ENCODE measurements at places on chromosomes 16 and 17.

- peak; percentile 83 for DNase-seq
Observed at GRCh38 chr16:57998486-57998885, 2.0 kb downstream of the ZNF319 start.

- peak; percentile 58 for DNase-seq
Observed at GRCh38 chr16:8819411-8820034, 21.9 kb downstream of the PMM2 start.

DNA sequence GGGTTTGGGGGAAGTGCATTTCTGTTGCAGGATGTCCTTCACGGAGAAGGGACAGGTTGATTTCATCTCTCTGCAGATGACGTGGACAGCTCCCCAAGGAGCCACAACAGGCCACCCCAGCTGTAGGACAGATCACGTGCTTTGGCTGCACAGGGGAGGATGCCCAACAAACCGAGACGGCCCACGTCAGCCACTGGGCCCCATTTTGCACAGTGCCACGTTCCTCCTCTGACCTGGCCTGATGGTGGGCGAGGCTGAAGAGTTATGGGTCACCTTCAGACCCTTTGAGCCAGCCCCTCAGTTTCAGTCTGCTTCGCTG lies 9.0 kb upstream of the RHBDL3 start:
- DNase-seq = no peak

GRCh38 chr17:8488491-8488890 lies 52.8 kb downstream of the NDEL1 start:
- no peak for DNase-seq

DNA sequence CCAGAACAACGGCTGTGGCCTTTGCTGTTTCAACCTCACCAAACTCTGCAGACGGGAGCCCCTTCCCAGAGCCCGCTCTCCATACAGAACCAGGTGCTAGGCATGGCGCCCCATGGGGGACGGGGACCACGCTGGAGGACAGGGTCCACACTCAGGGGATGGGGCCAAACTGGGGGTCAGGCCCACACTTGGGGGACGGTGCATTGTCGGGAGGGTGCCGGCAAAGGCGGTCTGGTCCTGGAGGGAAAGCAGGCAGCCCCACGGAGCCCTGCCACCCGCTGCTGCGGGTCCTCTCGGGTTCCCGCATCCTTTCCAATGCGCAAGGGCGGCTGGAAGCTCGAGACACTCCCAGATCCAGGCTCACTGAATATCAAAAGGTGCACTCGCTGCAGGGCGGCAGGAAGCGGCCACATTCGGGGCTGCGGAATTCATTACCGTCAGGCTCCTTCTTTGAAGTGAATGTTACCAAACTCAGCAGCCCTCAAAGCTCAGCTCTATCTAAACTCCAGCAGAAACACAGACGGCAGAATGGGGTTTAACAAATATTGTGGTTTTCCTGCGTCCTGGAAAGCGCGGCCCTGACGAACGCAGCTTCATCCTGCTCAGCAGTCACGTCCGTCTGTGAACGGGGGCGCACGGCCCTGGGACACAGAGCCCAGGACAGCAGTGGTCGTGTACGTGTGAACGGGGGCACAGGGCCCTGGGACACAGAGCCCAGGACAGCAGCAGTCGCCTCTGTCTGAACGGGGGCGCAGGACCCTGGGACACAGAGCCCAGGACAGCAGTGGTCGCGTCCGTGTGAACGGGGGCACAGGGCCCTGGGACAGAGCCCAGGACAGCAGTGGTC lies 41.3 kb downstream of the LMF1 start:
- DNase-seq = no peak

- DNase-seq = no peak
Observed at GRCh38 chr16:84042879-84043485, 387 bp upstream of the SLC38A8 start.

GRCh38 chr17:44774271-44775135 lies 15.7 kb downstream of the ADAM11 start:
- DNase-seq = peak; percentile 23

GRCh38 chr16:1377406-1378010 lies 25.8 kb downstream of the GNPTG start:
- DNase-seq = no peak

- DNase-seq = no peak
Observed at GRCh38 chr16:70713824-70714223, 28.0 kb upstream of the MTSS2 start.

- no peak for DNase-seq
Observed at GRCh38 chr17:82729479-82730260, 5.7 kb upstream of the FN3K start.

GRCh38 chr16:67528222-67528869 lies at the start of gene RIPOR1:
RIPOR1 (plus strand) TSS chr16:67528829; CDS start chr16:67538447, 9,618 bp downstream.
- no peak for DNase-seq

GRCh38 chr16:88566158-88566557 lies 4.0 kb upstream of the ZC3H18 start:
- DNase-seq = peak; percentile 41
